ENCODE measurements at places on chromosomes 11 and 22.

- DNase-seq, result no peak
These were observed 134.0 kb upstream of the TEAD1 start for GRCh38 chr11:12540075-12540680.

DNA sequence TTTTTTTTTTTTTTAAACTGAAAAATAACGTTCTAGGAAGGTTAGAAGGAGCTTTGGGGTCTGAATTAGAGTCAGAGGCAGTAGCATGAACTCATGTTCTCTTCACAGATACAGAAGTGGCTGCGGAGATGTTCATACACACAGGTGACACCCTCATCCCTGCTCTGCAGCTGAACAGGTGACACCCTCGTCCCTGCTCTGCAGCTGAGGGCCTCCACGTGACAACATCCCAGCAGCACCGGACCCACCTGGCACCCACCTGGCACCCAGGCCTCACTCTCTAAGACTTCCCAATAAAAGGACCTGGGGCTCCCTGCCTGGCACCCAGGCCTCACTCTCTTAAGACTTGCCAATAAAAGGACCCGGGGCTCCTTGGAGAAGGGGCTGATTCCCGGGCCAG lies 19.8 kb downstream of the DRD4 start:
- no peak for DNase-seq

- DNase-seq, result no peak
These were observed 19.9 kb downstream of the HIRA start for GRCh38 chr22:19411690-19412045.

DNA sequence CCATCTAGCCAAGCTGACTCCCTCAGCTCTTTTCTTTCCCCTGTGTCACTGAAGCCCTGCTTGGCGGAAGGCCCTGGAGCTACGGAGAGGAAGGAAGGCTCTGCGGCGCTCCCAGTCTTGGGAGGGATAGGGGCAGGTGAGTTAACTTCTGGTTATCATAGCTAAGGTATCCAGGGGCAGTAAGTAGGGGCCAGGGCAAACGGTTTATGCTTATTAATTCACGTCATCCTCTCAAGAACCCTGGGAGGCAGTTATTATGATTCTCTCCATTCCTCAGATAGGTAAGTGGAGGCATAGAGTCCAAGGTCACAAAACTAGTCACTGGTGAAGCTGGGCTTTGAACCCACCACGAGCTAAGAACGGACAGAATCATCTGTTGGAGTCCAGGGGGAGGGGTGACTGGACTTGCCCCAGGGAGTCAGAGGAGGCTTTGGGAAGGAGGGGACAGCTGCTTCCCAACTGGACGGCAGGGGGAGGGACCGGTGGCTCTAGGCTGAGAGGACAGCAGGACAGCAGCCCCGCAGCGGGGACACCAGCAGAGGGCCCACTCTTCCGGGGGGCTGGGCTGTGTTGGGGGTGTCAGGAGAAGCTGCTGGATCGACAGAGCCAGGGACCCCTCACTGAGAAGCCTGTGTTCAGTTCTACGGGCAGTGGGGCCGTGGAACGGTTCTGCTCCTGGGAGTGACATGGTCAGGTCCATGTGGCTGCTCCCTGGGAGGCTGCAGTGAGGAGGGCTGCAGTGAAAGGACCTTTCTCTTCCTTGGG lies 3.5 kb downstream of the BAIAP2L2 start:
- no peak for DNase-seq

- no peak for DNase-seq
These were observed 626.5 kb upstream of the CHORDC1 start for GRCh38 chr11:90849312-90849711.

DNA sequence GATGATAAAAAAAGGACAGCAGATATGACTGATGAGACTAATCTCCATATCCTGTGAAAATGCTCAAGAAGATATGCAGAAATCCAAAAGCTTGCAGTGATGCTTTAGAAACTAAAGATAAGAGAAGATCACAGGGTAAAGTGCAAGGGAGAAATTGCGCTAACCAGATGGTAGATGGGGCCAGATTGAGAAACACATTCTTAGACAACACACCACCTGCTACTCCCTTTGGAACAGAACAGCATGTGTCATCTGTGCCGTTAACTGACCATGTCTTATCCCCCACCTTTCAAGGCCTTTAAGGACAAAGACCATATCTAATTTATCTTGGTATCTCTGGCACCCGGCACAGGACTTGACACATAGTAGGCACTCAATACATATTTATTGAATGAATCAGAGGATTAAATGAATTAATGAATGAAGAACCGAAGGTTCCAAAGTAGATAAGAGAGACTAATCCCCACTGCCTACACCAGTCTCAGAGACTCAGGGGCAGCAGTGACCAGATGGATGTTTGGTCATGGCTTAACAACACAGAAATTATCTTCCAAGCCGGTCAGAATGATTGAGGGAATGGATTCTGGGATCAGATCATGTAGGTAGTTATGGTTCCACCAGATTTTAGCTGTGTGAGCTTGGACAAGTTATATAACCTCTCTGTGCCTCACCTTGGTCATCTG lies 12.3 kb upstream of the P2RY2 start:
- no peak for DNase-seq

- no peak for DNase-seq
These were observed 3.4 kb downstream of the SLC17A6 start for GRCh38 chr11:22341588-22341931.

DNA sequence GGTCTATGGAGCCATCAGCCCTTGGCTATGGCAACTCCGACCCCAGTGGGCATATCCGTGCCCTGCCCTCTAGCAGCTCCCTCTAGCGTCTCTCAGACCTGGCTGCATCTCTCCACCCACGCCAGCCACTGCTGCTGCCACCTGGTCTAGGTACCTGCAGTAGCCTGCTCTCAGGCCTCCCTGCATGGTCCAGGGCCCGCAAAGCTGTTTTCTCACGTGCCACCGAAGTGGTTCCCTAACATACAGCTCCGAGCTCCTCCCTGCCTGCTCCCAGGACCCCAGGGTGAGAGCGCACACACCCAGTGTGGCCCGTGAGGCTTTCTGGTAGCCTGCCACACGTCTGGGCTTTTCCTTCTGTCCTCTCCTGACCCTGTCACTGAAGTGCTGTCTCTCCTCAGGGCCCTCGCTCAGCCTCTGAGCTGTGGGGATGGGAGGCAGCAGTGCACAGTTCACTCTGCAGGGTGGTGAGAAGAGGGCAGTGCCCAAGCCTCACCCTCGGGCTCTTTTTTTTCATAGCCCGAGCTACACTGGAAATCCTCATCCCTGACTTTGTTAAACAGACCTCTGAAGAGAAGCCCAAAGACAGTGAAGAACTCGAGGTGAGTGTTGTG lies 14.3 kb downstream of the DGCR8 start:
- DNase-seq, result no peak

DNA sequence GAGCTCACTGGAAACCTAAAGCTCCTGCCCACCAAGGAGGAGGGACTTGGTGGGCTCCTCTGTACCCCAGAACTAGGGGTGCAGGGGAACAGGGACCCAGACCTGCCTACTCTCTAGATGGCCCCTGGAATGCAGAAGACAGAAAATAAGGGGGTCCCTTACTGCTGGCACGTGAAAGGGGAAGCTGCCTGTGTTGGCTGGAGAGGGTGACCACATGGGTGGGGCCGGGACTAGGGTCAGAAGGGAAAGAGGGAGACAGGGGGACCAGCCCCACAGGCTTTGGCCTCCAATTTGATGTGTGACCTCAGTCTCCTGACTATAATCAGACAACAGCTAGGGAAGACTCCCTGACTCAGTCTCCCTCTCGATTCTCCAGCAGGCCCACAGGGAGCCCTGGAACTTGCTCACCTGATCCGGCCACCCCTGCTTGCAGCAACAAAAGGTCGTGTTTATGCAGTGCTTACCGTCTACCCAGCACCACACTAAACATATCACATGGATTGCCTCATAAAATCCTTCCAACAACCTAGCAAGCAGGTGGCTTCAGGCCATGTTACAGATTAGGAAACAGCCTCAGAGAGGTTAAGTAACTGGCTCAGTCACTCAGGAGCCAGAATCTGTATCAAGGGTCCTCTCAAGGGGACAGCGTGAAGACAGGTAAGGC lies 10.2 kb downstream of the ARAP1 start:
- no peak for DNase-seq

DNA sequence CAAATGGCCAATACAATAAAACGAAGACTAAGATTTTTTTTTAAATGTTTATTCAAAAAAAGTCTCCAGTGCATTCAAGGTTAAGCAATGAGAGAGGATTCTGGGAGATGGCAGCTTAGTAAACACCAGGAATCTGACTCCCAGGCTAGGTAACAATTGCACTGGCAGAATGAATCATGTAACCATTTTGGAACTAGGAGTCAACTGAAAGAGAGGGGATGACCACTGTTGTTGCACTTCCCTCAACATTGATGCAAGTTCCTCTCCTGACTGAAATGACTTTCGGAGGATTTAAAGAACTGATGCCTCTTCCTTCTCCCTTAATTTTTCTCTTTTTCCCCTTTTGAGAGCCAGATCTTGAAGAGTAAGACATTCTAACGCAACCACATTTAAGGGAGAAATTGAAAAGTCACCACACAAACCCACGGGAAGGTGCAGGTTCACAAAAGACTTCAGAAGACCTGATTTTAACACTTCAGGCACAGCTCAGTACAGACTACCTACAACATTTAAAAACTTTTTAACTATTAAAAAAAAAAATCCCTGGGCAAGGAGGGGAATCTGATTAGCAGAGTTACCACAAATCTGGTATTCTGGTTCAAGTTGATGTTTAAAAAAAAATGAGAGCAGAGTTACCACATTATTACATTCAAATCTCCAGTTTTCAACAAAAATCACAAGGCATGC lies 56.8 kb downstream of the FCHSD2 start:
- no peak for DNase-seq

DNA sequence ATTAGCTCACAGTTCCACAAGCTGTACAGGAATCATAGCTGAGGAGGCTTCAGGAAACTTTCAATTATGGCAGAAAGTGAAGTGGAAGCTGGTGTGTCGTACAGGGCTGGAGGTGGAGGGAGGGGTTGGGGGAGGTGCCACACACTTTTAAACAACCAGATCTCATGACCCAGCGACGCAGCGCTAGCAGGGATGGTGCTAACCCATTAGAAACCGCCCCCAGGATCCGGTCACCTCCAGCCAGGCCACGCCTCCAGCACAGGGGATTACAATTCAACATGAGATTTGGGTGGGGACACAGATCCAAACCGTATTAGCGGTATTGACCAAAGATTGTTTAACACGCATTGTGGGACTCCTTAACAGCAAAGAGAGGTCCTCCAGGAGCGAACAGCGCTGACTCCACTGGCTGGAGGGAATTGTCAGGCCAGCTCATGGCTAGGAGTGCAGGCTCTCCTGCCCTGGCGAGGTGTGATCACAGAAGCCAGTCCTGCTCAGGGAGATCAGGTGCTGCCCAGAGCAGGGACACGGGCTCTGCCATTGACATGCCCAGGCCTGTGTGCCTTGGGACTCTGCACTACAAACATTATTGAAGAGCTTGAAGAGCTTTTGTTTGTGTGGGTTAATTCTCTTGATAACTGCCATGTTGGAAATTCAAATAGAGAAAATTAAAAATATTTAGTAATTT lies 215.3 kb downstream of the TBC1D22A start:
- DNase-seq, result no peak

DNA sequence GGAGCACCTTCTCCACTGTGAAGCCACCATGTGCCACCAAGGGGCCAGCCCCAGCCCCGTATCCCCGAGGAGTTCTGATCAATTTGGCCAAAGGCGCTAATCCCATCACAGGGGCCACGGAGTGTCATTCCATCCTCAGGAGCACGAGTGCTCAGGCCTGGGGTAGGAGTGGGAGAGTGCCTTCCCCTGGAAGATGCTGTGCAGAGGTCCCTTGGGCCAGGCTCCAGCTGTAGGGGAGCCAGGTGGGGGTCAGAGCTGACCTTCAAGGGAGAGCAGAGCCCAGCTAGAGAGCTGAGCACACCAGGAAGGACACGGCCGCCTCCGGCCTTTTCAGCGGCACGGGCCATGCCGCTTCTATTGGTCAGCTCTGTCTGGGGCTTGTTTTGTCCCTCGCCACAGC lies 1459.9 kb downstream of the BRD1 start:
- no peak for DNase-seq

GRCh38 chr11:117705866-117706265 lies 91.2 kb downstream of the DSCAML1 start:
- DNase-seq, result no peak

DNA sequence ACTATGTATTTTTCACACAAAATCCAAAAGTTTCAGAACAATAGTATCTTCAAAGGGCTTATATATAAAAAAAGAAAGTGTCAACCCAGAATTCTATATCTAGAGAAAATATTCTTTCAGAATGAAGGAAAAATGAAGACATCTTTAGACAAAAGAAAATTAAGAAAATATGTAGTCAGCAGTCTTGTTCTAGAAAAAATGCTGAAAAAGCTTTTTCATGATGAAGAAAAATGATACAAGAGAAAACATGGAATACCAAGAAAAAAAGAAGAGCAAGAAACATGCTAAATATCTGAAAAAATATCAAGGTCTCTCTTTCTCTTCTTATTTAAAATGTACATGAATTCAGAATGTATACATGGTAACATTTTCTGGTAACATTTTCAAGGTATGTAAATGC lies 816.8 kb upstream of the FAT3 start:
- DNase-seq, result no peak

GRCh38 chr11:91871791-91872190 lies 352.8 kb upstream of the FAT3 start:
- no peak for DNase-seq

DNA sequence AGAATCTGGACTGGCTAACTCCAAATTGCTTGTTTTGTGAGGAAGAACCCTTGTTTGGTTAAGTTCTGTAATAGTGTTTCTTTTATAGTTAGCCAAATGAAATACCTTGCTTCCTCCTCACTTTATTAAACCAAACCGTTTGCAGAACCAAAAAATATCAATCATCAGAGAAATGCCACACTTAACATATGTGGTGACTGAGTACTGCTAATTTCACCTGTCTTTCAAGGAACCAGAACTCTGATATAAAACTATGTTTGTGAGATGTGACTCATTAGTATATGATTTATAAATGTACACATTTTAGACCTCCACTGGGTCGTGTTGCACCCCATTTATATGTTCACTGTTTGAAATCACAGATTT lies 119.9 kb downstream of the PGR start:
- DNase-seq, result no peak

GRCh38 chr11:2554338-2555207 lies 109.8 kb downstream of the KCNQ1 start:
- no peak for DNase-seq

DNA sequence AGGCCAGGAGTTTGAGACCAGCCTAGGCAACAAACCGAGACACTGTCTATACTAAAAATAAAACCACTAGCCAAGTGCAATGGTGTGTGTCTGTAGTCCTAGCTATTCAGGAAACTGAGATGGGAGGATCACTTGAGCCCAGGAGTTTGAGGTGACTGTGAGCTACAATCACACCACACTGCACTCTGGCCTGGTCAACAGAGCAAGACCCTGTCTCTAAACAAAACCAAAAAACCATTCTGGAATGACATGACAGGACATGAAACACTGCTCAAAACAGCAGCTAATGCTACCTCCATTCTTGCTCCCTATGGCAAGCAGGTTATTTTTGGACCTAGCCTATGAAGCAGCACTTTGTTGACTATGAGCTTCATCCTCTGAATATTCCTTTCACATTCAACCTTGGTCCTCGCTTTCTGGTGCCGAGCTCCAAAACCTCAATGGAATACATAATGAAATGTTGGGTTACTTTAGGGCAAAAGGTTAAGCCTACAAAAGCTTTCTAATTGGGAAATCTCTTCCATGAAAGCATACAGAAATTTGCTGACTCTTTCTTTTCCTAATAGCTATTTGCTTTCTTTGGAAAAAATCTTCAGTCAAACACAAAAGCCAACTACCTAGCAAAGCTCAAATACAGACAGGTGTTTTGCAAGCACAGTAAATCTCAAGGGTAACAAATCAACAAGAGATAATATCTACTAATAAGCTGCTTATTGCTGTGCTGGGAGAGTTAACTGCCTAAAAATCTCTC lies 21.1 kb downstream of the SIK3 start:
- no peak for DNase-seq
